HEK293T (cell line): ENCODE measurements at places on chromosomes 6 and 20.

DNA sequence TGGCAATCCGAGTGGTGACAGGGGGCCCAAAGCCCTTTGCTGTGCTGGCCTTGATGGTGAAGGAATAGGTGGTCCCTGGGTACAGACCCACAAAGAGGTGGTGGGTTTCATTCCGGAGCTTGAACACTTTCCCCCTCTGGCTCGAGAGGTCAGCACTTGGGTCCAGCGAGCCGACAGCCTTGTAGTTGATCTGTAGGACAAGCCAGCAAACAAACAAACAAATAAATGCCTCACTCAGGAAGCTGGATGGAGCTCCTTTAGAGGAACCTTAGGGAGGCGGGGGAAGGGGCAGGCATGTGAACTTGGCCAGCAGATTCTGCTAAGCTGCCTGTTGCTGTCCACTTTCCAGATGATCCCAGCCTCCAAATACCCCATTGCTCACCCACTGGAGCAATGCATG lies 733.9 kb upstream of the CHD6 start:
- DNase-seq = no peak

GRCh38 chr6:72738091-72738490 lies 116.2 kb downstream of the KCNQ5 start:
- no peak for DNase-seq

GRCh38 chr20:25071734-25072133 lies 10.2 kb downstream of the VSX1 start:
- no peak for DNase-seq

DNA sequence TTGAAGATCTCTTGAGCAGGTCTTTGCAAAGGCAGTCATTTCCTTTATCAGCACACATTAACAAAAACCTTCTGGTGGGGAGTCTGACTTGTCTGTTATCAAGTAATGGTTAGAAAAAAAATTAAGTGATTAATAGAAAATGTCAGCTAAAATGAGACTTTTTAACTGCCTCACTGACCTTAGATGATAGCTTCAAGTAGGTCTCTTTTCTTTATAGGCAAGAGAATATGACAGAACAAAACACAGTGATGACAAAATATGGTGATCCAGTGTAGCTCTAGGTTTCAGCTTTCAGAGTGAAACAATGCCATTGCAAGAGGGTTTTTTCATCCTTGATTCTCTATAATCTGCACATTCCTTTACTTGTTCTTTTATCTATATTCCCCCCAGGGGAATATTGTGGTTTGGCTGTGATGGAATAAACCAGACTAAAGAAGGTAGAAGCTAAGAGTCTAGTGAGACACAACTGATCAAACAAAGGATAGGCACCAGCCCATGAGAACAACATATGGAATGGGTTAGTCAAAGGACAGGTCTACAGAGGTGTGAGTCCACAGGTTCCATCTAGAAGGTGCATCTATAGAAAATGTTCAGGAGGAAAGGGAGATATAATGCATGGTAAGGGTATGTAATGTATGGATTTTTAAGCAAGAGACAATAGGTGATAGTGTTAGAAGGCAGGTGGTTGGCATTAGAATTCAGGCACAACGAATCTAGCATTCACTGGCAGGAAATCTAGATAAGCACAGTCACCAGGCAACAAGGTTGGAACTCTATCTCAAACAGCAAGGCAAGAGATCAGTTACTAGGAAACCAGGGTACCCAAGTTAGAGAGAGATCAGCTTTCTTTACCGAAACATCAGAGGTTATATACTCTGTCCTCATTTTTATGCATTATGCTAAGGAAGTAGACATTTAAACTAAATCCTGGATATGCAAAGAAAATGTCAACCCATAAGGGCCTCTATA lies 228.9 kb upstream of the SMLR1 start:
- no peak for DNase-seq

- DNase-seq = no peak
These were observed 37.9 kb upstream of the JARID2 start for GRCh38 chr6:15207923-15208322.

GRCh38 chr20:5947276-5947675 lies 3.1 kb downstream of the TRMT6 start:
- DNase-seq = no peak

DNA sequence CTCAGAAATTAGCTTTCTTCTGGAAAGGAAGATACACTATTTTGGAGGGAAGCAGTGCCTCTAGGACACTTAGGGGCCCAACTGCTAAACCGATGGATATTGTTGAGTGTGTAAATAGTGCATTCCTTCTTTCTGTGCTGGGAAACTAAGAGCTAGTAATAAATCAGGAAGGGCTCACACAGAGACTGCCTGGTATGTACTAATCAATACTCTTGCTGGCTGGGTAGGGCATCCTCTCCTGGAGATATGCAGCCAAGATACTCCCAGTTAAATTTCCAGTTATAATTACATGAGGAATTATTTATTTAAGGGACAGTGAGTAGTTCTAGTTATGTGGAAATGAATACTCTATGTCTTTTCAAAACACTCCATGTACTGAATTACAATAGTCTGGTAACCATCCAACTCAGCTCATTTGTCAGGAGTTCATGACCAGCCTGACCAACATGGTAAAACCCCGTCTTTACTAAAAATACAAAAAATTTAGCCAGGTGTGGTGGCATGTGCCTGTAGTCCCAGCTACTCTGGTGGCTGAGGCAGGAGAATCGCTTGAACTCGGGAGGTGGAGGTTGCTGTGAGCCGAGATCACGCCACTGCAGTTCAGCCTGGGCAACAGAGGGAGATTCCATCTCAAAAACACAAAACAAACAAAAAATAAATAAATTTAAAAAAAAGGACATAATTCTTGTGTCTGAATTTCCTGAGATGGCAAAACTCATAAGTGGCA lies 100.0 kb downstream of the OR2B2 start:
- no peak for DNase-seq

DNA sequence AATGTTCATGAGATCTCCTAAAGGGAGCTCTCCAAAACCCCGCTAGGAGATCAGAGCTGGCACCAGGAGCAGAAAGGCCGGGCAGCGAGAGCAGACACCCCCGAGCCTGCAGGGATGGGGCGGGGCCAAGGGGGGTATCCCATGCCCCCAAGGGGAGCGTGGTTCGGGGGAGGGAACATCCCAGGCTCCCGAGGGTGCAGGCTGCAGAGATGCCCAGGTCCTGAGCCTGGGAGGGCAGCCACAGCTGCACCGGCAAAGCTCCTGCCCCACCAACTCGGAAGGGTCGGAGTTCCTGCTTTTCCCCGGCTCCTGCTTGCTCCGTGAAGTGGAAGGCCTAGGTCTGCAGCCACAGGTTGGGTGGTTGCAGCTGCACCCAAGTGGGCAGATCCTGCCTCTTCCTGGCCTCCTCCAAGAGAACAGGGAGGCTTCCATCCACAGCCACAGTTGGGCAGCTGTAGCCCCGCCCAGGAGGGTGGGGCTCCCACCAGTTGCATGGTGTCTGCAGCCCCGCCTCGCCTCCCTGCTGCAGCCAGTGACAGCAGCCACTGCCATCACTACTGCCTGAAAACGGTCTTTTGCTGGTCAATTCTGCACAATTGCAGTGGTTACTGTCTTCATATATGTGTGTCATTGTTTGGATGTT lies 13.4 kb upstream of the GMNN start:
- DNase-seq = peak; percentile 25

- DNase-seq = no peak
These were observed 7.2 kb upstream of the KIF25 start for GRCh38 chr6:167990016-167990945.

DNA sequence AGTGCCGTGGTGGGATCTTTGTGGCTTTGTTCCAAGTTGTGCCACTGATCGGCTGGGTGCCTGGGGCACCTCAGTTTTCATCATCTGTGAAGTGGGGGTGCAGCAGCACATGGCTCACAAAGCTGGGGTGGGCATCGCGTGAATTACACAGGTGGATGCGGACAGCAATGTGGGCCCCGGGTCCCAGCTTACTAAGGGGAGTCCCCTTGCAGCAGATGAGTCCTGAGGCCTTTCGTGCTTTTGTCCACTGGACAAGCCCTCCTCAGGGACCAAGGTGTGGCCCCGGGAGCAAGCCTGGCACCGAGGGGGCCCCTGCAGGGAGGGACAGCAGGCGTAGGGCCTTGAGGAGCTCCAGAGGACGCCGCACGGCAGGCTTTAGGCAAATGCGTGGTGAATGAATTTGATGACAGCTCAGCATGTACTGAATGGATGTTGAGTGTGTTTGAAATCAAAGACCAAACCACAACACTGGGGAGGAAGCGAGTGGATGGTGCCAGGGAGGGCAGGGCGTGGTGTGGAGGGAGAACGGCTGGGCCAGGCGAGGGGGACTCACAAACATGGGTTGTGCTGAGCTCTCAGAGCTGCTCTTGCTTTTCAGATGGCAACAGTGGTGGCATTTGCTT lies 53.2 kb downstream of the IRF4 start:
- DNase-seq = no peak

DNA sequence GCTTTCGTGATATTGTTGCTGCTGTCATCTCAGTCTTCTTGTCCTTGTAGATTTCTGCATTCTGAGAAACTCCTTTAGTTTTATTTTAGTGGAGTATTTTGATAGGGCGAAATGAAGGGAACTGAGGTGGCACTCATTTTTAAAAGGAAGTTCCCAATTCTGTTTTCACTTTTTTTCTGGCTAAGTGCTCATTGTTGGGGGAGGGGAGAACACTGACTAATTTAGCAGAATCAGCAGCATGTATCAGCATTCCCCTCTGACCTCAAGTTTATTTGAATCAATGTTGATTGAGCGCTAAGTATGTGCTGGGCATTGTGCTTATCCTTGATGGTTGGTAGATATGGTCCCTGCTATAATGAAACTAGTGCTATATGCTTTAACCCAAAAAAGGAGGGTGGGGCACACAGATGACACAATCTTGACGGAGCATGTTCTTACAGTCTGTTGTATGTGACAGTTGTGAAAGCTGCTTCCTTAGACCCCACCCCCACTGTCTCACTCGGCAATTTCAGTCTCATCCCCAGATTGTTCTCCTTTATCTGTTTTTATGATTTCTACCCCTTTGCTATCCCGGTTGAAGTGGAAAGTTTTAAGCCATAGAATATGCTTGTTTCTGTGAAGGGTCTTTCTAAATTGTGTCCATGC lies 262.4 kb downstream of the SOX4 start:
- no peak for DNase-seq

- no peak for DNase-seq
These were observed 559.2 kb upstream of the FLRT3 start for GRCh38 chr20:14896569-14896968.

- no peak for DNase-seq
These were observed 88.9 kb downstream of the COL12A1 start for GRCh38 chr6:75116946-75117345.

- no peak for DNase-seq
These were observed 3.3 kb upstream of the PRDM1 start for GRCh38 chr6:106082735-106083398.

GRCh38 chr20:61989741-61990140 lies 75.9 kb downstream of the TAF4 start:
- no peak for DNase-seq

DNA sequence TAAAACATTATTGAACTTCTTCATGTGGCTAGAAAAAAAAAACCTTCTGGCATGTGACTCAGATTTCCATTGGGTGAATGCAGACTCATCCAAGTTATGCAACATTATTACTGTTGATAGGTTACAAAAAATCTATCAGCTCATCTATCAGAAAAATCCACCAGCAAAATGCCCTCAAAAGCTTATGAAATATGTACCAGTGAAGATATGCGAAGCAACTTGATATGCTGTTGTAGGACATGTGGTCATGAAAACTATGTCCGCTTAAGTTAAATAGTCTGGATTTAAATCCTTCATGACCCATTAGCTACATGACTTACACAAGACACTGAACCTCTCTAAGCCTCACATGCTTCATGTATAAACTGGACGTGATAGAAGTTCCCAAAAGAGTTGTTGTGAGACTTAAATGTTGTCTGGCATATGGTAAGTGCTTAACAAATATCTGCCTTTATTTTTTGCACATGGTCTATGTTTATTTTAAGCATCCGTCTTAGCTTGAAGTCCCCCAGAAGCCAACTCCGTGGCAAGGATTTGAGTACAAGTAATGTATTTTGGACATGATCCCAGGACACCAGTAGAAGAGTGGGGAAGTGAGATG lies 12.5 kb upstream of the BFSP1 start:
- no peak for DNase-seq

DNA sequence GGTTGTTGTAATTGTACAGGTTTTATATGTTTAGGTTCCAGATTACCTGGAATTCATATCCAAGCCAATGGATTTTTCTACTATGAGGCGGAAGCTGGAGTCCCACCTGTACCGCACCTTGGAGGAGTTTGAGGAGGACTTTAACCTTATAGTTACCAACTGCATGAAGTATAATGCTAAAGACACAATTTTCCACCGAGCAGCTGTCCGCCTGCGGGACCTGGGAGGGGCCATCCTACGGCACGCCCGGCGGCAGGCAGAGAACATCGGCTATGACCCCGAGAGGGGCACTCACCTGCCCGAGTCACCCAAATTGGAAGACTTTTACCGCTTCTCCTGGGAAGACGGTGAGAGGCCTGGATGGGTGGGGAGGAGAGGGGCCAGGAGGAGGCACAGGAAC lies 13.6 kb downstream of the BRPF3 start:
- no peak for DNase-seq
